HEK293T (cell line): ENCODE measurements at places on chromosomes 1 and 21.

- no peak for DNase-seq
Measured at GRCh38 chr1:53370369-53370961, 42.6 kb upstream of the LRP8 start.

DNA sequence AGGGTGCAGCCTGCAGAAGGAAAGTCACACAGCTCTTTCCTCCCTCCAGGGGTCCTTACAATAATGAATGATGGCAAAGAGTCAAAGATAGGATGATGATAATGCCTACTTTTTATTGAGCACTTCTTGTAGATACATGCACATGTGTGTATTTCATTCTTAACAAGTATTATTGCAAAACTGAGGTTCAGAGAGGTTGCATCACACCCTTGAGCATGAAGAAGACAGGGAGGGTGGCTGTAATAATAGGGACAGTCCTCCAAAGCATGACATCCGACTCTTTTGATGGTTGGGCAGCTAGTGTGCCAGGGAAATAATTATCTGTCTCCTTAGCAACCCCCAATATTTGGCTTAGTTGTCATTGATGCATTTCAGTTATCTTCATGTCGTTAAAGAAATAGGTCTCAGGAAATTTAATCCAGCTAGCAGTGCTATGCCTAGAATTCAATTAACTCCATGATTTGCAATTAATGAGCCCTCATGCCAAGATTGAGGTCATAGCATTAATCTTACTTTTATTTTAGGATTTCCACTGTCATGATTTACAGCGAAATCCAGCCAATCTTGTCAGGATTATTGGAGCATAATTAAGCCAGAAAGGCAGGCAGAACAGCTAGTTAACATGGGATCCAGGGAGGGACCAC lies 35.0 kb downstream of the DNAJC6 start:
- no peak for DNase-seq

- DNase-seq: no peak
Measured at GRCh38 chr1:244964112-244964971, 100.0 kb upstream of the HNRNPU start.

DNA sequence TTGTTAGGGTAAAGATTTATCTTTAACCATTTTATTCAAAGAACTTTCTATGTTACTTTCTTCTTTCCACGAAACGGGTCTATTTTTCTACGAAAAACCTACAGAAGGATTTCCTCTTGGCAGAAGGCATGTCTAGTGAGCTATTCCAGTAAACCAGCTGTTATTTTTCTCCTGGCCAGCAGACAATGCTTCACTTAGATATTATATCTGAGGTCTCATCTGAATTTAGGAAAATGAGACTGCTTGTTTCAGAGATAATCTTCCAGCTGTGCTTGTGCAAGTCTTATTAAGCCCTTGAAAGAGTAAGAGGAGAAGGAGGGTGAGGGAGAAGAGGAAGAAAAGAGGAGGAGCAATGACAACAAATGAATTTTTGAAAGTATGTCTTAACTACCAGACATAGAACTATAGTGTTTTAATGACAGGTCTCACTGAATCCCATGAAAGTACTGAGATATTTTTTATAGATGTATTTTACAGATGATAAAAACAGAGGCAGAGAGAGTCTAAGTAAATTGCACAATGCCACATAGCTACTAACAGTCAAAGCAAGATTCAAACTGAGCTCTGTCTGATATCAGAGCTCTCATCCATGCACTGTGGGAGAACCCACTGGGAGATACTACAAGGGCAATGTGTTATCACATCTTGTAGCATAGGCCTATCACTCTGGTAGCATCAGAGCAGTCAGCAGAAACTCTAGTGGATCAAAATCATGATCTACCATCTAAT lies 54.6 kb upstream of the SAMSN1 start:
- no peak for DNase-seq

- no peak for DNase-seq
Measured at GRCh38 chr1:80036690-80037432, 1030.3 kb upstream of the ADGRL4 start.

- no peak for DNase-seq
Measured at GRCh38 chr1:4380564-4381168, 273.7 kb upstream of the AJAP1 start.

GRCh38 chr21:31589820-31590219 lies 69.7 kb upstream of the SOD1 start:
- DNase-seq: no peak

DNA sequence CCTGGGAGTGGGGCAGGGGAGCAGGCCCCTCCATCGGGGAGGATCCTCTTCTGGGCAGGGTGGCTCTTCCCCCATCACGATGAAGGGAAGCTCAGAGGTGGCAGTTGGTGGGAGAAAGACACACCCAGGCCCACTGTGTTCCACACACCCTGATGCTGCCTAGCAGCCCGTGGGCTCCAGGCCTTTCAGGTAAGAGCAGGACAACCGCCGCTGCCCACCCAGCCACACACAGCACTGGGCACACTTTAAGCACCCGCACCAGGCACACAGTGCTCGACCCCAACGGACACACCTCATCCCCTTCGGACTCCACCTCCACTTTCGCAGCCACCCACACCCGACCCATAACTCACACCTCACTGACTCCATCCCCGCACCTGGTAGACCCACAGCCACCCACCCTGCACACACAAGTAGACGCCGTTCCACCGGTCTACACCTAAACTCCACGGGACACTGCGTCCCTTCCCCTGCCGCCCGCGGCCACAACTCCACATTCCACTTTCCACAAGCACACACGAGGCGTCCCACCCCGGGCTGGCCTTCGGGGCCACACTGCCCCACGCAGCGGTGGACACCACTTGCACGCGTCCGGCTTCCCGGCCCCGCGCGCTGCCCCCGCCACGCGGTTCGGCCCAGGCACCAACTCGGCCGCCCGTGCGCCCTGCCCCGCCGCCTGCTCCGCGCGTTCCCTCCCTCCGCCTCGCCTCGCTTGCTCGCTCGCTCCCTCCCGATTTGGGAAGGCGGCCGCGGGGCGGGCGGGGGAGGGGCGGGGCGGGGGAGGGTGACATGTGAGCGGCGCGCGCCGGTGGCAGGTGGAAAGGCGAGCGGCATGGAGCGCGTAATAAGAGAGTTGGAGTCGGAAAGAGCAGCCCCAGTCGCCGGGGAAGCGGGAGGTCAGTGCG lies at the start of gene KCNQ4:
KCNQ4 (plus strand) TSS at position 787 of the 905 bp plus-strand sequence. CDS start 307 bp downstream, outside the sequence.
- peak; percentile 67 for DNase-seq

DNA sequence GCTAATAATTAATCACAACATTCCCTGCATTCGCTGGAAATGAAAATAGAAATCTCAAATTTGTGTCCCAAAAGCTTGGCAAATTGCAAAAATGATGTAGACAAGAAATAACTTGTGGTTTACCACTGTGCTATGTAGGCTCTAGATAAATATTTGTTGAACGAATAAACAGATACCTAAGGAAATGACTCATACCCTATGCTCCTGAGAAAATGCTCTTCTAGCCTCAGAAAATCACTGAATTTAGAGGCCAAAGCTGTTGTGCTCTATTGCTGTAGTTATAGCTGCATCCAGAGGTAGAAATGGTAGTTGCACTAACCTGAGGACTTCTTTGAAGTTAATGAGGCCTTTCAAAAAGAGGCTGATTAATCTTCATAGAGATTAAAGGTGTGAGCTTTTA lies 142.0 kb upstream of the ZNHIT6 start:
- no peak for DNase-seq

- no peak for DNase-seq
Measured at GRCh38 chr1:172414331-172414730, 6.2 kb upstream of the C1orf105 start.

DNA sequence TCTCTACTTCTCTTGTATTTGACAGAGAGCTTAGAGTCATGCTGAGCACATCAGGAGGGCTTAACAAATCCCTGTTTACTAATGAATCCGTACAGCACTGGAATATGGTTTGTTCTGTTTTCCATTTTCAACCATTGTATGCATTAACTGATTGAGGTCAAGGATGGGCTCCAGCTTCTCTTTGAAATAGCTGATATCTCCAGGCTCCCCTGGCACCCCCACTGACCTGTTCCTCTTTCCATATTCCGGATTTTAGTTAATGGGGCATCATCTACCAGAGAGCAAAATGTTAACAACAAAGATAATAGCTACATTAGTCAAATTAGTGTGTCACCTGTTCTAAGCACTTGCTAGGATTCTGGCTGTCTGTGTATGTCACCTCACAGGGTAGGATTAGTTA lies 57.6 kb downstream of the NENF start:
- DNase-seq: no peak

DNA sequence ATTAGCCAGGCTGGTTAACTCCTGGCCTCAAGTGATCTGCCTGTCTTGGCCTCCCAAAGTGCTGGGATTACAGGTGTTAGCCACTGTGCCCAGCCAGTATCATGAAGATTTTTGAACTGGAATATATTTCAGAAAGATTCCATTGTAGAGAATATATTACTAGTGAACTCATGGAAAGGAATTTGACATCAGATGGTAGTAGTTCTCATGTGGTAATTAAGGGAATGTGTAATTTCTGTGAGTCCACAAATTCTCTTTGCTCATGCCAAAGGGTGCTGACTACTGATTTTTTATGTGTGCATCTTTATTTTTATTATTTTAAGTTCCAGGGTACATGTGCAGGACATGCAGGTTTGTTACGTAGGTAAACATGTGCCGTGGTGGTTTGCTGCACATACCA lies 10.4 kb downstream of the DTL start:
- DNase-seq: no peak

- peak; percentile 80 for DNase-seq
Measured at GRCh38 chr1:221203224-221204054, 324.2 kb downstream of the HLX start.

GRCh38 chr1:180208264-180208663 lies 21.8 kb upstream of the LHX4 start:
- DNase-seq: no peak

- DNase-seq: no peak
Measured at GRCh38 chr1:60762911-60763310, 319.4 kb upstream of the NFIA start.

- no peak for DNase-seq
Measured at GRCh38 chr1:55061000-55061705, 21.8 kb downstream of the PCSK9 start.

DNA sequence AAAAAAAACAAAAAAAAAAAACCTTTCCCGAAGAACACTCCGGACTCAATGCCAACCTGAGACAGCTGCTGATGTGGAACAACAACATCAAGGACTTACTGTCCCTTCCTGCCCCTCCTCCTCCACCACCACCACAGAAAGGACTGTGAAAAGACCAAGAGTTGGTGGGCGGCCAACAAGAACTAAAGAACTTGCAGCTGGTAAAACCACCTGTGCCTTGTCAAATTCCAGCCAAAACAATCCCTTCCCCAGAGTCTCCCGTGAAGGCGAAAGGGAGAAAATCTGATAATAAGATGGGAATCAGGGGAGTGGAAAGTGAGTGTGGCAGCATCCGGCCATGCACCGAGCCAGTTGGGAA lies 88.9 kb downstream of the PROX1 start:
- no peak for DNase-seq

DNA sequence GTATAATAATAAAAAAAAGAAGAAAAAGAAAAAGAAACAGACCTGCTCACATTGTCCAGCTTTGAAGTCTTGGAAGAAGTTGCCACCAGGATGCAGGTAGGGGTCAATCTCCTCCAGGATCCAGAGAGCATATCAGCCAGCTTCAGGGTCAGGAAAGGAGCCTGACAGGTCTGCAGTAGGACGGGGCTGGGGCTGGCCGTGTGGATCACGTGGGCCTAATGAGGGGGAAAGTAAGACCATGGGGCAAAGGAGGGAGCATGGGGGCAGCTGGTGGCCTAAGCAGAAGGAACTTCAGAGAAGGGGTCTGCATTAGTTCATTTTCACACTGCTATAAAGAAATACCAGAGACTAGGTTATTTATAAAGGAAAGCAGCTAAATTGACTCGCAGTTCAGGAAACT lies 19.3 kb upstream of the SMYD3 start:
- no peak for DNase-seq

GRCh38 chr1:39413902-39414528 lies 77.4 kb upstream of the BMP8A start:
- DNase-seq: no peak

GRCh38 chr1:83508485-83509151 lies 490.3 kb downstream of the TTLL7 start:
- DNase-seq: no peak

DNA sequence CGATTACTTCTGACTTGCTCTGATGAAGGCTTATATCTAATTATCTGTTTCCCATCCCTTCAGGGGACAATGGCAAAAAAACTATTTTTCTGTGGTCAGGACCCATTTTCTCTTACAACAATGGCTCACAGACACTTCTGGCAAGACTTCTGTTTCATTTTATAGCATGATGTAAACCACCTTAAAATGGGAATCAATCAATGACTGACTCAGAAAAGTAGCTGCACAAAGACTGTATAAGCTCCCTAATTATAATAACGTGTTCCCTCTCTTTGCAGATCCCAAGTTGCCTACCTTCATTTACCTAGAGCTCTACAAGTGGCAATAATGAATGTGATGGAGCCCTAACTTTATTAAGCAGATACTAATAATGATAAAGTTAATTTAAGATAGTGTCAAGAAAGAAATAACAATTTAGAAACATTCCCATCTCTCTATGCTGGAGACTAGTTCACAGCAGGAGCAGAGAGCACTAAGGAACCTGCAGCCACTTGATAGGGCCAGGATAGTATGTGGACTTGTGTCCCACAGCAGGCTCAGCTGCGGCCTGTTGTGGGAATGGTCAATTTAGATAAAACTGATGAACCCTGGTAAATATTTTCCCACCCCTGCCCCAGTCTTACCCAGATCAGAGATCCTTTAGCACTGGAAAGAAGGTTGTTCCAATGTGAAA lies 538 bp downstream of the GBP2 start:
- no peak for DNase-seq

GRCh38 chr21:42258150-42258884 lies 39.4 kb downstream of the ABCG1 start:
- DNase-seq: peak; percentile 91

DNA sequence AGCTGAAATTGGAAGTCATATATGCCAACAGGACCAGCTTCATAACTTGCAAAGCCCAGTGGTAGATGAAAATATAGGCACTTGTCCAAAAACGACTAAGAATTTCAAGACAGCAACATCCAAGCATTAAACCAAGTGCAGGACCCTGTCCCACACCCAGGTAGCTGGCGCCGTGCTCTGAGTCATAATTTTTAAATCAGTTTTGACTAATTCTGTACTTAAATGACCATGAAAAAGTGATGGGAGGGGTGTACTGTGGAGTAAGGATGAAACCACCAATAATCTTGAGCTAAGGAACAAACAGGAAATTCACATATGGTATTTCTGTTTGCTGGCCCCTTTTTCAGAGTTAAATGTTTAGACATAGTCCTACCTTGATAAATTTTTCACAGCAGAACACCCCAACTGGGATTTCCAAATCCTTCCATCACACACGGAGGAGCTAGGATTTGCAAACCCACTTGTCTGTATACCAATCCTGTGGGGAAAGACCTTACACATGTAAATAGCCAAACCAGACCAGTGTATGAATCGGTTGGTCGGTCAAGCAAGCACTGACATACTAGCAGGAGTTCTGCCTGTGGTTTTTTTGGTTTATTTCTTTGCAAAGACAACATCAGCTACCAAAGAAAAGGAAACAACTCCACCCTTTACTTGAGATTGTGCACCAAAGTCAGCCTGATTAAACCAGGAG lies 235.7 kb upstream of the RAB4A start:
- no peak for DNase-seq

DNA sequence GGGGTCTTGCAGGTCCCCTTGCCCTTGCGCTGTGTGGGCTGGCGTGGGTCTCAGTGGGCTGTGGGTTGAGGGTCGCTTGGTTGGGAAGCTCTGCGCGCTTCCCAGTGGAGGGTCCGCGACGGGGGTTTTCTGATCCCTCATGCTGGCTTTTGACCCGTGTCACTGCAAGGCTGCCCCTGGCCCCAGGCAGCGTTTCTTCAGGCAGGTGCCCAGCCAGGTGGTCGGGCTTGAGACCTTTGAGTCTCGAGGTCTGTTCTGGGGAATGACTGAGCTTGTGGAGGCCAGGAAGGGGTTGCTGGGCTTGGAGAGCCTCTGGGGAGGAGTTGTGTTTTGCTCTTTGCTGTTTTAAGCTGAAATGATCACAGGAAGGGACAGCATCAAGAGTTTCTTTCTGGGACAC lies 5.3 kb downstream of the SKI start:
- DNase-seq: no peak
